ENCODE measurements at places on chromosomes 1 and 21. TPM values are rescaled to one million over a fixed set of nuclear protein-coding genes. Genes with fewer than 3 reads are reported as not detected.

DNA sequence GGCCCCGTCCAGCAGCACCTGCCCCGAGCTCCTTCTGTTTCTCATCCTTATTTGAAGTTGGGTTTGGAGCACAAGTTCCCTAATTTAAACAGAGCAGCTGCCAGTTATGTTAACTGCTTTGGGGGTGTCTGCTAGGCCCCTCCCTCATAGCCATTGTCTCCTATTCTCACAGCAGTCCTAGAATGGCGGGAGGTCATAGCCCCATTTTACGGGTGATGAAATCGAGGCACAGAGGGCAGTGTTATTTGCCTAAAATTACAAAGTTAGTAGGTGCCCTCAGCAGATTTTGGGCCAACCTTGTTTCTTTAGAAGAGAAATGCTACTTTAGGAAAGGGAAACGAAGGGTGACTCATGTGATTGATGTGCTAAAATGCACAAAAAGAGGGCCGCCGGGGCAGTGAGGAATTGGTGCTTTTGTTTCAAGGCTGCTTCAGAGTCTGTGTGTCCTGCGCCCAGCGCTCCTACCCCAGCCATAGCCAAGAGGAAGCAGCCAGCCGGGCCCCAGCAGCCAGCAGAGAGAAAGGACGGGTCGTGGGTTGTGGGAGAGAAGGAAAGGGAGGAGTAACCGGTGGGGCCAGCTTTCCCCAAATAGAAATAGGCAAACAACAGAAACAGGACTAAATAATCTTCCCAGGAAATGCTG is 13.0 kb downstream of the VANGL1 start:
- no peak for DNase-seq
- peaks cover 9% of the 10 kb centered on the region for H3K4me1 ChIP-seq
- no peak overlapping the region for H3K4me3 ChIP-seq
- H3K36me3 ChIP-seq: no peaks in the 10 kb centered on the region
- peaks cover 2% of the 10 kb centered on the region for H3K27me3 ChIP-seq

GRCh38 chr21:43307677-43308070 is 119.3 kb downstream of the SIK1 start:
- H3K27me3 ChIP-seq: no peaks in the 10 kb centered on the region
- no peak overlapping the region for H3K4me3 ChIP-seq
- no peak for DNase-seq
- no peaks in the 10 kb centered on the region for H3K36me3 ChIP-seq
- H3K27ac ChIP-seq: no peak overlapping the region

GRCh38 chr1:78426408-78426807 is 64.4 kb upstream of the PTGFR start:
- no peak overlapping the region for H3K27ac ChIP-seq
- no peaks in the 10 kb centered on the region for H3K36me3 ChIP-seq
- no peaks in the 10 kb centered on the region for H3K4me1 ChIP-seq
- no peaks in the 10 kb centered on the region for H3K27me3 ChIP-seq
- DNase-seq: no peak

DNA sequence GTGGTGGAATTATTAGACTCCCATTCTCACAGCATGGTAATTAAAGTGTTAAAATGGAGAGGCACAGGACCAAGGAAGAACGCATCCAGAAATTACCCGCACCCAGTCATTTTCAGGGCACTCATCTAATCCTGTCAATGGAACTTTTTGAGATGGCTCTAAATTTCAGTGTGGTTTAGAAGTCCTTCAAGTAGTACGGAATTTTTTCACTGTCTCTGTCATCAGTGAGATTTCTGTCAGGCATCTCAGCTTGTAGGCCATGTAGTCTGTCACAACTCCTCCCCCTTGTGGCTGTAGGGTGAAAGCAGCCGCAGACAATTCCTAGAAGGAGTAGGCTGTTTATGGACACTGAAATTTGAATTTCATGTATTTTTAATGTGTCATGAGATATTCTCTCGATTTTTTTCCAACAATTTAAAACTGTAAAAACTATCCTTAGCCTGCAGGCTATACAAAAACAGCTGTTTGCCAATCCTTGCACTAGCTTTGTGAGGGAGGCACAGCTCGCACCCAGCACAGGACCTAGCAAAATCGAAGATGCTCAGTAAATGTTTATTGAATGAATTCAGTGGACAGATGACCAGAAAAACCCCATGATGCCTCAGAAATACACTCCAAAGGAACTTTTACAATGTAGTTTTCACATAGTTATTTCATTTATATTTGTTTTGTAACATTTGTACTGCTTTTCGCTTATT is 6.6 kb upstream of the NUP133 start:
- H3K4me3 ChIP-seq: no peak overlapping the region
- H3K36me3 ChIP-seq: peaks cover 13% of the 10 kb centered on the region
- no peaks in the 10 kb centered on the region for H3K27me3 ChIP-seq

GRCh38 chr21:46429754-46430681 is 28.7 kb upstream of the DIP2A start:
- H3K36me3 ChIP-seq: peaks cover 31% of the 10 kb centered on the region
- H3K27ac ChIP-seq: no peak overlapping the region

GRCh38 chr1:203986887-203987461 is 85.9 kb upstream of the SOX13 start:
- peaks cover 2% of the 10 kb centered on the region for H3K27me3 ChIP-seq
- H3K36me3 ChIP-seq: no peaks in the 10 kb centered on the region
- no peaks in the 10 kb centered on the region for H3K4me1 ChIP-seq
- no peak overlapping the region for H3K27ac ChIP-seq

GRCh38 chr1:40622936-40623629 is 42.4 kb downstream of the RIMS3 start:
- no peak for DNase-seq
- H3K27me3 ChIP-seq: peaks cover 3% of the 10 kb centered on the region
- peaks cover 2% of the 10 kb centered on the region for H3K4me1 ChIP-seq
- H3K36me3 ChIP-seq: no peaks in the 10 kb centered on the region
- no peak overlapping the region for H3K4me3 ChIP-seq

- no peak for DNase-seq
- no peak overlapping the region for H3K27ac ChIP-seq
- H3K36me3 ChIP-seq: no peaks in the 10 kb centered on the region
- no peaks in the 10 kb centered on the region for H3K27me3 ChIP-seq
These were observed 26.8 kb upstream of the MACF1 start for GRCh38 chr1:39177706-39178105.

DNA sequence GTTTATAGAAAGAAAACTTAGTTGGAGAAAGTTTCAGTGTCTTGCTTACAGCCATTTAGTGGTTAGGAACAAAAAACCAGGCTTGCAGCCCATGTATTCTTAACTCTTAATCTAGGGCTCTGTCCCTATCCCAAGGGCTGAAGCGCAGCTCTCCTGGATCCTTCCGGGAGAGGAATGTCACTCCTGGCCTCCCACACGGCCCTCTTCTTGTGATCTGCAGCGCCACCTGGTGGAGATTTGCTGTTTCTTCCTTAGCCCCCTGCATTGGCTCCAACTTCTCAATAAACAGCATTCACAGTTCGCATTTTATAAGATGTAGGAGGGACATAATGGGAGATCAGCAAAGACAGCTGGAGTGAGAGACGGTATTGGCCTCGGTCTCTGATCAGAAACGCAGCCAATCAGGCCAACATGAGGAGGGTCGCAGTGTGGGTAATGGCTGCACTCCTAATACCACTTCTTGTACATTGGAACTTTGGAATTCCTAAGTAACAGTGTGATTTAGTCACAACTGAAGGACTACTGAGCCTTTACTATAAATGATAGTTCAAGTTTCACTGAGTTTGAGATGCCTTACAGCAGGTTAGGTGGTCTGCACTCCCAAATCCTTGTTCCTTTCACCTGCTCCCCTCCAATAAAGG is 283.4 kb downstream of the ASTN1 start:
- H3K4me1 ChIP-seq: no peaks in the 10 kb centered on the region
- DNase-seq: peak; percentile 74
- H3K36me3 ChIP-seq: no peaks in the 10 kb centered on the region
- H3K27me3 ChIP-seq: peaks cover 8% of the 10 kb centered on the region

DNA sequence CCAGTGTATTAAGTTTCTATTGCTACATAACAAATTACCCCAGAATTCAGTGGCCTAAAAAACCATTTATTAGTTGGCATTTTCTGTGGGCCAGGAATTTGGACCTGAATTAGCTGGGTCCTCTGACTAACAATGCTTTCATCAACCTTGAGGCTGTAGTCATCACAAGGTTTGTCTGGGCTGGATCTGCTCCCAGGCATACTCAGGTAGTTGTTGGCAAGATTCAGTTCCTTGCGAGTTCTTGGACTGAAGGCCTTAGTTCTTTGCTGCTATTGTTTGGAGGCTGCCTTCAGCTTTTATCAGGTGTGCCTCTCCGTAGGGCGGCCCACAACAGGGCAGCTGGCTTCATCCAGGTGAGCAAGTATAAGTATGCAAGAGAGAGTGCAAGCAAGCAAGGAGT is 31.4 kb upstream of the DEPDC1 start:
- H3K27ac ChIP-seq: no peak overlapping the region
- H3K4me3 ChIP-seq: no peak overlapping the region
- H3K4me1 ChIP-seq: no peaks in the 10 kb centered on the region
- DNase-seq: no peak

GRCh38 chr1:42759114-42759513 is 7.7 kb downstream of the P3H1 start:
- H3K36me3 ChIP-seq: peaks cover 34% of the 10 kb centered on the region
- H3K4me1 ChIP-seq: peaks cover 4% of the 10 kb centered on the region
- no peak overlapping the region for H3K4me3 ChIP-seq
- no peaks in the 10 kb centered on the region for H3K27me3 ChIP-seq
- no peak for DNase-seq

DNA sequence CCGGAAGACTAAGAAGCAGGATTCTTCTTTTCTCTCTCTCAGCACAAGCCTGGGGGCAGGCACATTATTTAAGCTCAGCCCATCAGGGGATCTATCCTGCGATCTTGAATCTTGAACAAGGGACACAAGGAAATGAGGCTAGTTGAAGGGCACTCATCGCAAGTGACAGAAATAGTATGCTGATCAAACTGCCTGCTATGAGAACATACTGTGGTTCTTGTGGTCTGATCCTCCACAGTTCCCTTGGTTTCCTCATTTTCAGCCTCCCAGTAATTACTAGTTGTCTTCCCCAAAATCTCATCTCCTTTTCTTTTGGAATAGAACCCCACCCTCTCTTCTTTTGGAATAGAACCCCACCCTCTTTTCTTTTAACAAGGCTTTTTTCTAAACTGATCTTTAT is 6.5 kb downstream of the ANKRD45 start:
- DNase-seq: no peak
- H3K4me1 ChIP-seq: no peaks in the 10 kb centered on the region
- no peak overlapping the region for H3K27ac ChIP-seq
- no peaks in the 10 kb centered on the region for H3K36me3 ChIP-seq
- peaks cover 9% of the 10 kb centered on the region for H3K27me3 ChIP-seq

DNA sequence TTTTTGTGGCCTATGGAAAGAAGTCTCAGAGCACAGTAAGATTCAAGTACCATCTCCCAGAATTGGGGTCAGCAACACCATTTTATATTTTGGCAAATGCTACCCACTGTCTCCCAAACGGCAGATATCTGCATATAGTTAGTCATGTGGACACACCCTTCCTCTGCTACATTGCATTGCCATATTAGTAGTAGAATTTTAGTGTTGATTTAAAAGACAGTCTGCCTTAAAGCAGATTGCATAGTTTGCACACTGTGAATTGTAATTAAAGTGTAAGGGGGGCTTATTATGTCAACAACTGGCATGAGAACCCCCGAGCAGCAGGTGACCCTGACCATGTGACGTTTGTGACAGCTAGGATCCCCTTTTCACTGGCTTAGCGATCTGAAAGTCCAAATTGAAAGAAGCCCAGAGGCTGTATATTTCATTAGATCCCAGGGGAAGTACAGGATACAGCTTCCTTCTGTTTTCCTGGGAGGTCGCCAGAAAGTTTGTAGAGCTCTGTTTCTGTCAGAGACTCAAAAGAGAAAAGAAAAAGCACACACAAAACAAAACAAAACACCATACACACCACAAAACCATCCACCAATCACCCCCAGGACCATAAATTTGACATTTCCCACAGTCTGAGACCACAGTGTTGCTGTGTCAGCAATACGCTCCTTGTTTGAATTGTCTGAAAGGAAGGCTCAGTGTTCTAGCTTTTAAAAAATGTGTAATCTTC is 172.4 kb downstream of the NFIA start:
- H3K27ac ChIP-seq: no peak overlapping the region
- peaks cover 12% of the 10 kb centered on the region for H3K4me1 ChIP-seq
- no peak for DNase-seq
- H3K27me3 ChIP-seq: no peaks in the 10 kb centered on the region

Gene DCST2
- 0.46 TPM for total RNA-seq

Gene UBL4B
- not detected for total RNA-seq

Gene UCHL5
- total RNA-seq: 94.5 TPM

Gene COL24A1
- not detected for total RNA-seq
